ENCODE measurements at places on chromosomes 11 and 22. TPM values are rescaled to one million over a fixed set of nuclear protein-coding genes. Genes with fewer than 3 reads are reported as not detected.

The BACE1 gene
- 9.7 TPM for total RNA-seq

The MS4A6A gene
- total RNA-seq: not detected

The PNPLA5 gene
- total RNA-seq: 0.04 TPM

The OR51E1 gene
- not detected for total RNA-seq

The TUB gene
- 8.9 TPM for total RNA-seq

The ETS1 gene
- 40.6 TPM for total RNA-seq

The OR52A1 gene
- total RNA-seq: not detected

The RASGRP2 gene
- total RNA-seq: 1.1 TPM

The MTMR2 gene
- 20.1 TPM for total RNA-seq

The GAB4 gene
- not detected for total RNA-seq

The TNNT3 gene
- total RNA-seq: not detected

The CASTOR1 gene
- total RNA-seq: 4.1 TPM

The OR2D2 gene
- not detected for total RNA-seq

Data from A549 treated with DMSO at 1 μM for 4 hours (cell line).